ENCODE measurements at places on chromosomes 12 and 14. TPM values are rescaled to one million over a fixed set of nuclear protein-coding genes. Genes with fewer than 3 reads are reported as not detected.

C14orf119 gene
- total RNA-seq, result 43.1 TPM

GLS2 gene
- 0.36 TPM for total RNA-seq

TAS2R31 gene
- 9.7 TPM for total RNA-seq

GALNT9 gene
- total RNA-seq, result 1.2 TPM

PPP1R36 gene
- total RNA-seq, result 1.1 TPM

INSM2 gene
- not detected for total RNA-seq

ACRBP gene
- total RNA-seq, result under 0.01 TPM

NPFF gene
- not detected for total RNA-seq

LRTM2 gene
- total RNA-seq, result not detected

CYP46A1 gene
- total RNA-seq, result 0.59 TPM

WSCD2 gene
- total RNA-seq, result 0.36 TPM

PLEK2 gene
- total RNA-seq, result 1.2 TPM

TRPV4 gene
- 3.2 TPM for total RNA-seq

MANSC4 gene
- total RNA-seq, result not detected

PTGER2 gene
- total RNA-seq, result 3.3 TPM

FLVCR2 gene
- total RNA-seq, result 1.5 TPM

TIMM9 gene
- 24.2 TPM for total RNA-seq

COQ5 gene
- 19.2 TPM for total RNA-seq

CAPZA3 gene
- not detected for total RNA-seq

KRT6A gene
- under 0.01 TPM for total RNA-seq

FSCB gene
- not detected for total RNA-seq

MAGOHB gene
- total RNA-seq, result 18.0 TPM

GUCY2C gene
- total RNA-seq, result not detected

FOXA1 gene
- 0.36 TPM for total RNA-seq

GPR65 gene
- under 0.01 TPM for total RNA-seq

MYF6 gene
- not detected for total RNA-seq

SLC6A12 gene
- not detected for total RNA-seq

REC8 gene
- total RNA-seq, result 3.3 TPM

AKAP5 gene
- 0.59 TPM for total RNA-seq

FOXM1 gene
- 3.3 TPM for total RNA-seq

KRT3 gene
- total RNA-seq, result not detected

PDZRN4 gene
- not detected for total RNA-seq

NKX2-1 gene
- not detected for total RNA-seq

NELL2 gene
- total RNA-seq, result not detected

LRRK2 gene
- total RNA-seq, result 5.1 TPM

CELA1 gene
- total RNA-seq, result not detected

CCDC175 gene
- total RNA-seq, result not detected

LMNTD1 gene
- total RNA-seq, result not detected

LALBA gene
- not detected for total RNA-seq

PPFIBP1 gene
- total RNA-seq, result 179 TPM

SALL2 gene
- total RNA-seq, result 3.3 TPM

Data from osteoblast (primary cell).